ENCODE measurements at places on chromosomes 12 and 14. TPM values are rescaled to one million over a fixed set of nuclear protein-coding genes. Genes with fewer than 3 reads are reported as not detected.

Gene PTPRB
- total RNA-seq: 49.5 TPM

DNA sequence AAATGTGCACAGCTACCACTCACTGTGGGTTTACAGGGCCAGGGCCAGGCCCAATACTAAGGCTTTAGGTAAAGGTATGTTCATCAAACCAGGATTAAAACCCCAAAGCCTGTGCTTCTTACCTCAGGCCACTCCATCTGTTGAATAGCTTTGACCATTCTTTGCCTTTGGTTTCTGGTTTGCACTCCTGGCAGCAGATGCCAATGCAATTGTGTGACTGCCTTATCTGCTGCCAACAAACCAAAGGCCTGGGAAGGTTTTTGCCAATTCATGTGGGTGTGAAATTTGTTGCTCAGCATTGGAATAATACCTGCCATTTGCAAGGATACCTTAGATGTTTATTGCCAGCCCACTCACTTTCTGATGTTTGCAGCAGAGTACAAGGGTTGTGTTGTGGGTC, 221.6 kb downstream of the C12orf75 start:
- DNase-seq: no peak

- DNase-seq: no peak
Observed at GRCh38 chr14:34030864-34031263, 80.0 kb upstream of the EGLN3 start.

DNA sequence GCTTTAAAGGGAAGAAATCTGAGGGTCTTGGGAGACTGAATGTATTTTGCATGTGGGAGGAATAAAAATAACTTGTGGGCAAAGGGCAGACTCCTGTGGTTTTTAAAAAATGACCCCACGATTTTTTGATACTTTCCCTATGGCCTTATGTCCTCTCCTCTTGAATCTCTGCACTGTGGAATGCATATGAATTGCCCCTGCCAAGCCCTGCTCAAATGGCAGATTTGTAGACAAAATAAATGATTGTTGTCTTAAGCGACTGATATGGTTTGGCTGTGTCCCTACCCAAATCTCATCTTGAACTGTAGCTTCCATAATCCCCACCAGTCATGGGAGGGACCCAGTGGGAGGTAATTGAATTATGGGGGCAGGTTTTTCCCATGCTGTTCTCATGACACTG, 223.8 kb downstream of the DACT1 start:
- no peak for DNase-seq

GRCh38 chr12:45294906-45295305, 79.0 kb downstream of the ANO6 start:
- DNase-seq: no peak

Gene HOXC4
- total RNA-seq: 0.32 TPM

GRCh38 chr14:45246691-45247090, 6.3 kb downstream of the MIS18BP1 start:
- DNase-seq: no peak

DNA sequence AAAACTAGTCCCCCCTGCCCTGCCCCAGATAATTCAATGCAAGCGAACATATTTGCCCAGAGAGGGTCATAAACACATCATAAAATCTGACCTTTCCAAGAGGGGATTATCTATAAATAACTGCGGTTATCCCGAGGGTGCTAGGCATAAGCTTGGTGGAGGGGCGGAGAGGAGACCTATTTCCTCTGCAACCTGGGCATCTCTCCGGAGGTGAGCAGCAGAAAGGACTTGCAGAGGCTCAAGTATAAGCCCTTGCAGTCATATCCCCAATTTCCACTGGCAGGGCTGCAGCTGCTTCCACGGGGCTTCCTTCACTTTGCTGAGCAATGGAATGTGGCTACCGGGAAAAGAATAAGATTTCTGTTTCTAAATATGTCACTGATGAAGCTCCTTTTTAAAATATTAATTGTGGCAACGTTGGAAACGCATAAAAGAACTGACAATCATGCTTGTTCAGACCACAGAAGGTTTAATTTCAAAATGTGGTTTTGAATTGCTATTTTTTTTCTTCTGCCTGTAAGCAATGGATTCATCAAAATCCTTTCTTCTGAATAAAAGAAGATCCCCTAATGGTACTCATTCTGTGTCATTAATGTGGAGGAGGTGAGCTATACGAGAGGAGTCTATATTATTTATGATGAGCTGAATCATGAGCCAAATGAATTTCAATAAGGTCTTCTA, 268.9 kb upstream of the ATP2B1 start:
- DNase-seq: no peak

Gene LIN7A
- 4.6 TPM for total RNA-seq

- DNase-seq: peak; percentile 47
Observed at GRCh38 chr14:77007975-77008421, 20.5 kb downstream of the IRF2BPL start.

Gene RNFT2
- total RNA-seq: 0.21 TPM

- no peak for DNase-seq
Observed at GRCh38 chr12:129069886-129070285, 216.6 kb downstream of the GLT1D1 start.

- DNase-seq: no peak
Observed at GRCh38 chr12:27580561-27581330, 56.7 kb downstream of the PPFIBP1 start.

DNA sequence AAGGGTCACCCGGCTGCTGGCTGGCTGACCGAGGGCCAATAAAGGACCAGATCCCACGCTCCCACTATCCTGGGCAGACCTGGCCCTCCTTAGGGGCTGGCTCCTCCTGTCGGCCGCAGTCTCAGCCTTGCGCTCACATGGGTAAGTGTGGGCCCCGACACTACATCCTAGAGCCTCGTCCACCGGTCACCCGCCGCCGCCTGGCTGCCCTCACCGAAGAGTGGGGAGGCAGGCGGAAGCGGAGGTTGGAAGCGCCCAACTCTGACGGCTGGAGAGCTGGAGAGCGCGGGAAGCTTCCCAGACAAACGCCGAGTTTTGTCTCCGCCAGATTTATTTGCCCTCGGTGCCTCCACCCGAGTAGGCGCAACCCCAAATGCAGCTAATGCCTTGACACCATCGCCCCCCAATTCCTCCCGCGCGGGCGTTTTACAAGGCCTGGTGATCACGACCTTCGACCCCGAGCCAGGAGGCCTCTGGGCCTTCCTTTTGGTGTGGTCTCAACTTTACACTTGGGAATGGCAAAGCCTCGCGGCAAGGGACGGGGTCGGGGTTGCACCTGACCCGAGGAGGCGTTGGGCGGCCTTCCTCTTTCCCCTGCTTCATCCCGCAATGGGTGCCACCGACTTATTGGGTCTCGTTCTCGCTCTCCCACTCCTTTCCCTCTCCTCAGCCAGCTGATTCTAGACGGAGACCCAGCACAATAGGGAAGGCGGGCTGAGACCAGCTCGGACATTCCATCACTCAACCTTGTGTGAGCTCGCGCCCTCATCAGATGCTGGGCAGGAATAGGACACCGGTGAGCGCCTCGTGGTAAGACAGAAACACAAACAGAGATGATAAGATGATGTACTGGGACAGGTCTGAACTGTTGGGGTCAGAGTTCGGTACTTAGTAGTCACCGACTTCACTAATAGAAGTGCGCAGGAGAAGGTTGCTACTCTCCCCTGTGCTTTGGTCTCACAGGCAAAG, 78.3 kb upstream of the ANO4 start:
- DNase-seq: no peak

DNA sequence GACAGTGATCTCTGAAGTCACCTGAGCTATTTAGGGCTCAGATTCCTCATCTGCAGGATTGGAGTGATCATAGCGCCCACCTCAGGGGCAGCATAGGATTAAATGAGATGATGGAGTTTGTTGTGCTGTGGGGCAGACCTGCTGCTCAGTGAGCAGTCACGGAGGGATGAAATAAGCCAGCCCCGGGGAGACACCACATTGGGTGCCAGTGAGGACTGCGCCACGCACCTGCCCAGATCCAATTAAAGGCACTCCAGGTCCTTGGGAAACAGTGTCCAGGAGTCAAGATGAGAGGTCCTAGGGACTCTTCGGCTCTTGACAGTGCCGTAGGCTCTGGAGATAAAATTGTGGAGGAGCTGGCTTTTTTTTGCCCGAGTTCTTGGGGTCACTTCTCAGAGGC, 166.2 kb downstream of the ADGRD1 start:
- no peak for DNase-seq

Gene MGST1
- total RNA-seq: 101 TPM

DNA sequence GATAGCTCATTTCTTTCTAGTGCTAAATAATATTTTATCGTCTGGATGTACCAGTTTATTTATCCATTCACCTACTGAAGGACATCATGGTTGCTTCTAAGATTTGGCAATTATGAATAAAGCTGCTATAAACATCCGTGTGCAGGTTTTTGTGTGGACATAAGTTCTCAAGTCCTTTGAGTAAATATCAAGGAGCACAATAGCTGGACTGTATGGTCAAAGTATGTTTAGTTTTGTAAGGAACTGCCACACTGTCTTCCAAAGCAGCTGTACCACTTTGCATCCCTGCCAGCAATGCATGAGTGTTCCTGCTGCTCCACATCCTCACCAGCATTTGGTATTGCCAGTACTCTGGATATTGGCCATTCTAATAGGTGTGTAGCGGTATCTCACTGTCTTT, 447.4 kb downstream of the MED13L start:
- no peak for DNase-seq

DNA sequence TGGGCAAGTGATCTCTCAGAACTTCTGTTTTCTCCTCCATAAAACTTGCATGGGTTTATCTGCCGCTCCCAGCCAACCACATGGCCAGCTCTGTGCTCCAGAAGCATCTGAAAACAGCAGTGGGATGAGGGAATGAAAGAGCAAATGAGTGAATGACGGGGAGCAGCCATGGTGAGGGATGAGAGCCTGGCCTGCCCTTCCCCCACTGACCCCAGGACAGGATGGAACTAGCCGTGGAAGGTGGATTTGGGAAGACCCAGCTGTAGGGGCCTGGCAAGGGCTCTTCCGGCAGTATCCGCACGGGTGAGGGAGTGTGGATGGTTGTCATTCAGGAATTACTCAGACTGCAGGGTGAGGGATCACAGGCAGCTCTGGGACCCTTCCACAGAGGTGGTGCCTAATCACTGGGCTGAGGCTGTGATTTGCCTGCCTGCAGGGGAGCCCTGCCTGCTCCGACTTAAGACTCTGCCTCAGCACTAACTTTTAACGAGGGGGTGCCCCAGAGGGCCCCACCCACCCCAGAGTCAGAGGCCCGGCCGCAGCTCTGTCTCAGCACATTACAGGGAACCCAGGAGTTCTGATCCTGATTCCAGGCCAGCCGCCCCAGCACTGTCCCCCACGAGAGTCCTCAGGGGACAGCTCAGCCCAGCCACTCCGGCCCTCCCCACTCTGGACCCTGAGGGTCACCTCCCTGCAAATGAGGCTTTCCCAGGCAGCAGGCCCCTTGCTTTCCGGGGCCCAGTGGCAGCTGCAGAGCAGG, 136.8 kb upstream of the C14orf180 start:
- DNase-seq: no peak

DNA sequence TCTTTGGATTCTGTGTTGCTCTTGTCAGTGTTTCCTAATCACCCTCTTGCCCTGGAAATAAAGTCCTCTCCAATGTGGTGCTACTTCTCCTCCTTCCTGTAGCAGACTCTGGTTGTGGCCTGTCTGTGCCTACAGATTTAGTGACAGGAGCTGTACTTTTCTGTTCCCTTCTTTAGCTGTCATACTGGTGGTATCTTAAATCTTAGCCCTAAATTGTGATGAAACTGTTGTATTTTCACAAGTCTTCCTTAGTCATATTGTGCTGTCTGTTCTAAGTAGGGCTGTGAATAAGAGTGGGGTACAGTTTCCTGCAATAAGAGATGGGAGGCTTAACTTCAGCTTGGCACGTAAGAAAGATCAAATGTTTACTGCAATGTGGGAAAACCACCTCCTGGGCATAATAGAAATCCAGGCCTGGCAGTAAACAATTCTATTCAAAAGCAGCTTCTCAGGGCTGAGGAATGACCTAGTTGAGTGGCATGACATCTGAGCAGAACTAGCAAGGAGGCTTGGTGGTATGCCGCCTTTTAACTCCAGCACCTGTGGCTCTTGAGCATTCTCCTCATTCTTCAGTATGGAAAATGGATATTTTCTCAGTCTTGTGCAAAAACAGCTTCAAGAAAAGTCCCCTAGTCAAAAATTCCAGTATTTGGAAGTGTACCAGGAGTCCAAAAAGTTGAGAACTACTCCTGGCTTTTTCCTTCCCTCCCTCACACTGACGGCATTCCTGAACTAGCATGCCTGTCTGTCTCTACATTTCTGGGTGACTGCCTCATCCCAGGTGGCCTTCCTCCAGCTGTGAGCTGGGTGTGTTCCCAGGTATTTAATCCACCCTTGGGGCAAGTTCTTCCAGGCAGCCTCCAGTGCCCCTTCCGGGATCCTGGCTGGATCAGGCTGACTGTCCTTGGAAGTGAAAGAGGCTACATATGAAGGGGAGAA, 19.5 kb downstream of the ANO6 start:
- peak; percentile 81 for DNase-seq

Gene MIP
- total RNA-seq: not detected

Gene PLA2G1B
- not detected for total RNA-seq

DNA sequence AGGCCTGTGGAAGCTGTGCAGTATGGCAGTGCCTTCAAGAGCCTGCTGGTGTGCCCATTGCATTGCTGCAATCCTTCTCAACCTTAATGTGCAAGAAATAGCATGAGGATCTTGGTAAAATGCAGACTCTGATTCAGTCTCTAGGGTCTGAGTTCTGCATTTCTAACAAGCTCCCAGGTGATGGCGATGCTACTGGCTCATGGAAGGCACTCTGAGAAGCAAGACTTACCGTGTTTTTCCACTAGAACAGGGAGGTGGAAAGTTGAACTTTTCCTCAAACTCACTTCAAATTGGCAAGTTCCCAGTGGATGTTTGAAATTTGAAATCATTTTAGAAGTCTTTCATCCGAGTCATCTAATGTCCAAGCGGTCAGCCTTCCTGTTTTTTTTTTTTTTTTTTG, 55.5 kb downstream of the MYRFL start:
- DNase-seq: no peak

DNA sequence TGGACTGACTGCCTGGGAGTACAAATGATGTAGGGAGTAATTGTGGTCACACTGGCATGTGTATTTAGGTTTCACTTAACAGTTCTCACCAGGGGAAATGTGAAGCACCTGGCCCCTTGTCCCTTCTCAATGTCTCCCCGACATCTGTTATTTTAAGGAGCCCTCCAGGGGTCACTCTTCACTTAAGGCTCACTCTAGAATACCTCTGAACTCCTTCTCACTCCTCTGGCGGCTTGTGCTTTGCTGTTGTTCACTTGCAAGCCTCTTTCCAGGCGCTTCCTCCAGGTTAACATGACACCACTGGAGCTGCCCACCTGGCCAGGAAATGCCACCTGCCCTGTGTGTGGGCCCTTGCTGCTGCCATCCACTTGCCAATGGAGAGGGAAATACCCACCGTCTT, 56.5 kb upstream of the GZMB start:
- DNase-seq: no peak

Gene ATG101
- total RNA-seq: 39.8 TPM

DNA sequence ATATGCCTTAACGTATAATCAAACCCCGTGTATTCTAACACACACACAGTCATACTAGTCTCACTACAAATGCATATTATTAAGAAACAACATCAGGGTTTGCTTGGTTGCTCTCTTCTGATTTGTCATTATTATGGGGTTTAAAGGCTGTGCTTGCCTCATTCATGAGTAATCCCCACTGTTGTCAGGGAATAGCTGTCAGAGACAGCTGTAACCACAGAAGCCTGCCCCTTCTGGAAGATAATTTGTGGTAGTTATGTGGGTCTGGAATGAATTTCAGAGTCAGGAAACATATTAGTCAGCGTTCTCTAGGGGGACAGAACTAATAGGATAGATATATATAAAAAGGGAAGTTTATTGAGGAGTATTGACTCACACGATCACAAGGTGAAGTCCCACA, 456.9 kb upstream of the TMEM132C start:
- no peak for DNase-seq

- DNase-seq: no peak
Observed at GRCh38 chr12:43579206-43579605, 27.2 kb upstream of the ADAMTS20 start.
